ENCODE measurements at places on chromosomes 11 and 22.

DNA sequence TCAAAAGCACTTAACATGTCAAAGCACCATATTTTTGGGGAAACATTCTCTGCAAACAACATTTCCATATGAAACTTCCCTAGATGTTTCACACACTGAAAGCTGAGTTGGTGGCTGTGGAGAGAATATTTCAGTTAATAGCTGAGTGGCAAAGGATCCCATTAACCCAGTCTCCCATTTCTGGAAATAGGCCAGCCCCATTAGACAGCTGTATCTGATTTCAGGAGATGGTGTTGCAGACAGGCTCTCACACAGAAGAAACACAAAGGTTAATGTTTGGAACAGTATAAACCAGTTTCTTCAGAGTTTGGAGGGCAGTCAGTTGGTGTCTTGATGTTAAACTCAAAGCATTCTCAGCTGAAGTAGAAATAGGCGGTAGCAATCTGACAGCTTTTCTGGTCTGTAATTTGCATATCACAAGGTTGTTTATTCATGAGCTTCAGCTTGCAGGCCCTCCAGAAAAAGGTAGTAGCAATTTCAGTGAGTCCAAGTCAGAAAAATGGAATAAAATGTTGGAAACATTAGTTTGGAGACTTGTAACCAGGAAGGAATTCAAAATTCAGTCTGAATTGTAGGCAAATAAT, 15.5 kb upstream of the ZBTB44 start:
- no peak for DNase-seq

- no peak for DNase-seq
Observed at GRCh38 chr11:12192794-12193514, 82.6 kb downstream of the MICAL2 start.

GRCh38 chr11:16812274-16812673, 73.8 kb downstream of the C11orf58 start:
- no peak for DNase-seq

- no peak for DNase-seq
Observed at GRCh38 chr11:119614222-119615002, 114.6 kb downstream of the NECTIN1 start.

GRCh38 chr11:67504950-67505581, at the start of gene PITPNM1:
TSS of gene PITPNM1 (minus strand) at chr11:67505363. CDS start at chr11:67504180, 1,183 bp downstream.
- peak; percentile 79 for DNase-seq

- no peak for DNase-seq
Observed at GRCh38 chr11:8277691-8278090, 14.0 kb upstream of the LMO1 start.

- no peak for DNase-seq
Observed at GRCh38 chr11:3090096-3090901, 33.1 kb upstream of the CARS1 start.

DNA sequence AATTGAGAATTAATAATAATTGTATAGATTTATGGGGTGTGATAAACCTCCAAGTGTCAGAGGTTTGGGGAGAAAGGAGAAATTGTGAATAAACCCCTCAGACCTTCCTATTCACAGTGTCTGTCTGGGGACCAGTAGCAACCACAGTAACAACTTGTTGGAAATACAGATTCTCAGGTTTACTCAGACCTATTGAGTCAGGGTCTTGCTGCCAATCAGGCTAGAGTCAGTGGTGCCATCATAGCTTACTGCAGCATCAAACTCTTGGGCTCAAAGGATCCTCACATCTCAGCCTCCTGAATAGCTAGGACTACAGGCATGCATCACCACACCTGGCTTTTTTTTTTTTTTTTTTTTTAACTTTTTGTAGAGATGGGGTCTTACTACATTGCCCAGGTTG, 17.3 kb downstream of the SLC3A2 start:
- no peak for DNase-seq

DNA sequence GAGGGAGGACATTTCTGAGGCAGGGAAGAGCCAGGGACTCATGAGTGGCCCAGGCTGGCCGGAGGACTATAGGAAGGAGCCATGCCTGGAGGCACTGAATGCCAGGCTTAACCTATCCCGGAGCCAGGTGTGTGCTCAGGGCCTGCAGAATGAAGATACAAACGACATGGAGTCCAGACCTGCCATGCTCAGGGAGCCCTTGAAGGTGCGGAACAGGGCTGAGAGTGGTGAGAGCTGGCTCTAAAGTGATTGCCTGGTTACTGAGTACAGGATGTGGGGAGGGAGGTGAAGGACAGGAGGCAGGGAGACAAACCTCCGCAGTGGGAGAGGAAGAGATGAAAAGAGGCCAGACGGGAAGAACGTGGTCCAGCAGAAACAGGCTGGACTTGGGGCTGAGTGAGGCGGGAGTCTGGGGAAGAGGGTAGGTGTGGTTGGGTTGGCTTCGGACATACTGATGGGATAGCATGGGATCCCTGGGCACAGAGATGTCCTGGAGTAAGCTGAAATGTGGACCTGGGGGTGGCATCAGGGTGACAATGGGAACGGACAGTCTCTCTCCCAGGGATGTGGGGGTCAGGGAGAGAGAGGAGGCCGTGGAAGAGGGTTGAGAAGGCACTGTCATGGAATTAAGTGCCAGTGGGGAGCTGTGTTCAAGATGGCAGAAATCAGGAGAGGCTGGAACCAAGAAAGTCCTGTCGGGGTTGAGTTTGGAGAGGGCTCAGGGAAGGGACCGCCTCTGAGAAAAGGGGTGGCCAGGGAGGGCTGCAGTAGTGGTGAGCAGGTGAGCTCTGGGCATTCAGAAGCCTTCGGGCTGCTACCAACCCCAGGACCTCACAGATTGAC, 1.5 kb upstream of the ANKRD13D start:
- no peak for DNase-seq

DNA sequence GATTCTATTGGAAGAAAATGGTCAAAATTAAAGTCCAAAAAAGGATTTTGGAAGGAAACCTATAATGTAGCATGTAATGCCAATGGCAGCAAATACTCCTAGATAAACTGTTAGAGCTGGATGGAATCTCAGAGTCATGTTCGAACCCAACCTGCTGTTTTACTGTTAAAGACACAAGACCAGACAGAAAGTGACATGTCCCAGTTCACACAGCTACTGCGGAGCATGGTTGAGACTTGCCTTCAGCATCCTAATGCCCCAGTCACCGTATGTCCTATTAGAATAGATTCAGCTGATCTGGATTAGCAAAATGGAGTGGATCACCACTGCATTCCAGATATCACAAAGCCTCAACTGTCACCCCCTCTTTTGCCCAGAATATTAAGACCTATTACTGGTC, 14.9 kb downstream of the PISD start:
- no peak for DNase-seq

DNA sequence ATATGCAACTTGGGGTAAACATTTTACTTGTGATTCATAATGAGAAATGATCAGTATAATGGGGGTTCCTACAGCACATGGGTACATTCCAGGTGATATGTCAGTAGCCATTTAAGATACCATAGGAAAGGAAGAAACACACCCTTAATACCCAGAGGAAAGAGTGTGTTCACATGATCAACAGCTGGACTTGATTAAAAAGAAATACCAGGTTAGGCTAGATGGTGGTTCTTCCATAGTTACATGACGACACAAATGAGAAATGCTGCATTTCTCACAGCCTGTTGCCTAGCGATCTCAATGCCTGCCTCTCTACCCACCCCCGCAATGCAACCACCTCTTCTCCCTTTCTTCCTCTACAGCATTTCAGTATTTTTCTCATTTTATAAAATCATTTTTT, 96.8 kb downstream of the TTC28 start:
- DNase-seq = no peak

- DNase-seq = no peak
Observed at GRCh38 chr11:83957038-83957900, 671.1 kb upstream of the CCDC90B start.

DNA sequence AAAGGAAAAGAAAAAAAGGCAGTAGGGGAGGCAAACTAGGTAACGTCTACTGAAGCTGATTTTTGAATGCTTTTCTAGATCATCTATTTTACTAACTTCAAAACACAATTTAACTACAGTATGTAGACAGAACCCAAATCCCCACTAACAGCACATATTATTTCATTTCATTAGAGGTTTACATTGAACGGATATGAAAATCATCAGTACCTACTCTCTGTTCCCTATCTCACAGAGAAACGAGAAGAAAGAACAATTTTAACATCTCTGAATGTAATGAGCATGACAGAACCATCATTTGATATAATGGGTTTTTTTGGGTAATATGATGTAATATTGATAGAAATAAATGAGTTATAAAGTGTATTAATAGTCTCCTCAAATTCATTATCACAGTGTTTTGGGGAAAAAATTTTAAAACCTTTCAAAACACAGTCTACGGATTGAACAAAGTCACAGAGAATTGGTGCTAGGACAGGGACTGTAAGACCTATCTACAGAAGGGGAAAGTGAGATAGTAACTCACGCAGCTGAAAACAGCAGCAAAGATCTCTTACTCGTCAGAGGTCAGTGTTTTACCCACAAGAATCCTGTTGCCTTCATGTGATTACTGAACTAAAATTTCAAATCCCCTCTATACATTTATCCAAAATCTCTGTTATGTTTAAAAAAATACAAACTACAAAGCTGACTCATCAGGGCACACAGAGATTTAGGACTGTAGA, 77.3 kb downstream of the ZBTB44 start:
- DNase-seq = no peak

GRCh38 chr22:39290724-39291161, 28.7 kb downstream of the RPL3 start:
- no peak for DNase-seq

DNA sequence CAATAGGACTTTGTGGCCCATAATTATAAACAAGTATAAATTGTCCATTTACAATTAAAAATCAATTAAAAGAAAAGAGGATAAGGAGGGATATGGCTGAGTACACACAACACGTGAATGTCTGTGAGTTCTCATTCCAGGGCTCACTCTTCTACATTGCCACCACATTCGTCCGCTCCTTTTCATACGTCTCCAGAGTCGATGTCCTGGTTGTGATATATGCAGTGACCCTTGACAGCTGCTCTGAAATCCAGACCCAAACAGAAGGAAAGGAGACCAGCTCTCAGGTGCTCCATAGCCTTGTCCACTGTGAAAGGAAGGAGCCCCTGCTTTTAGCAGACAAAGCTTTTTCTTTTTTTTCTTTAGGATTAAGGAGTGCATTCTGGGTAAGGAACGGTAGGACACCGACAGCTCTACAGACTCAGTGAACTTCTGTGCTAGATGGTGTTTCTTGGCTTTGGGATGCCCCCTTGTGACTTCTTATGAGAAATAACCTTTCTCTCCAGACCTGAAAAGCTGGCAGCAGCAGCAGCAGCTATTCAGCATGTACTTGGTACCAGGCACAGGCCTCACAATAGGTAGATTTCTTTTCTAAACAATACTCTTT, 19.7 kb upstream of the DNAJB13 start:
- DNase-seq = no peak

Measured in stimulated activated CD4-positive, alpha-beta T cell treated with anti-CD3 and anti-CD28 coated beads, Interleukin-12 subunit alpha, Interleukin-12 subunit beta, amount 100 ng/mL, for 4 hours (primary cell).